GM23338 (cell line): ENCODE measurements at places on chromosomes 3 and 15. TPM values are rescaled to one million over a fixed set of nuclear protein-coding genes. Genes with fewer than 3 reads are reported as not detected.

Gene NANOGP8
- 49.6 and 53.4 TPM in 2 replicates for total RNA-seq

DNA sequence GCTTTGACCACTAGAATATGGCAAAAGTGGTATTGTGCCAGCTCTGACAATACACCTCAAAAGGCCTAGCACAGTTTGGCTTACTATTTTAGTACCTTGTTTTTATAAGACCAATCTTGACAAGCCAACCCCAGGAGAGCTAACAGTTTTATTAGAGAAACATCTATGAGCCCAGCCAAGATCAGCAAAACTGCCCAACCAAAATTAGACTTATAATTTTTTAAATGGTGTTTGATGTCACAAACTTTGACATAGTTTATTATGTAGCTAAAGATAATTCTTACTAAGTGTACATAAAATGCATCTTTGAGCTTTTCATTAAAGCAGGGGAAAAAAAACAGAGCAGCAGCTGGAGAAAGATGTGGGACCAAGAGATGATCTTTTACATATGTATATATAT is 537.5 kb downstream of the ZPLD1 start:
- DNase-seq: no peak

Gene AMOTL2
- total RNA-seq: 96.2 and 102 TPM in 2 replicates

GRCh38 chr15:66284271-66284670 is 9.1 kb upstream of the DIS3L start:
- DNase-seq: no peak

GRCh38 chr15:85280203-85280602 is 100.2 kb upstream of the AKAP13 start:
- DNase-seq: no peak

GRCh38 chr15:51814606-51815005 is 14.8 kb upstream of the TMOD3 start:
- DNase-seq: no peak

GRCh38 chr3:38696034-38696433 is 46.5 kb upstream of the SCN5A start:
- DNase-seq: no peak

Gene COL8A1
- 0.97 and 1.7 TPM in 2 replicates for total RNA-seq

- no peak for DNase-seq
Measured at GRCh38 chr3:42183991-42184632, 81.9 kb downstream of the CCK start.

- DNase-seq: no peak
Measured at GRCh38 chr3:171358881-171359198, 101.4 kb downstream of the TNIK start.

DNA sequence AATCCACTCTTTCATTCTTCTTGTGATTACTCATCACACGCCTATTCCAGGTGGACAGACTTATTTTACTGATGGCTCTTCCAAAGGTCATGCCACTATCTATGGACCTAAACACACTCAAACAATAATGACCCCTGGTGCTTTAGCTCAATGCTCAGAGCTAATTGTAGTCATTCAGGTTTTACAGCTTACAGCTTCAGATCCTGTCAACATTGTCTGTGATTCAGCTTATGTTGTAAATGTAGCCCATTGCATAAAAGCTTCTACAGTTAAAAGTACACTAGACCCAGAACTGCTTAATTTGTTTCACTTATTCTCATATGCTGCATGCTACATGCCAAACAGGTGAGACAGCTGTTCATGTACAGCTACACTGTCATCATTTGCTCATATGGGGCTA is 49.2 kb downstream of the LSM3 start:
- DNase-seq: no peak

- peak; percentile 95 for DNase-seq
Measured at GRCh38 chr15:68256675-68257450, 20.7 kb upstream of the FEM1B start.

Gene GHSR
- not detected in 2 replicates for total RNA-seq

DNA sequence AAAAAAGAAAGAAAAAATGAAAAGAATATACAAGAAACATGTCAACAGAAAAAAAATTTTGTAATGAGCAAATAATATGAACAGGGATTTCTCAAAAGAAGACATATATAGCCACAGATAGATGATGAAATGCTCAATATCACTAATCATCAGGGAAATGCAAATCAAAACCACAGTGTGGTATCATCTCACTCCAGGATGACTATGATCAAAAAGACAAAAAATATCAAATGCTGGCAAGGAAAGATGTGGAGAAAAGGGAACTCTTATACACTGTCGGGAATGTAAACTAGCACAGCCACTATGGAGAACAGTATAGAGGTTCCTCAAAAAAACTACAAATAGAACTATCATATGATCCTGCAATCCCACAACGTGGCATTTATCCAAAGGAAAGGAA is 94.1 kb downstream of the C3orf70 start:
- DNase-seq: no peak

Gene ZNF620
- 13.6 and 18.0 TPM in 2 replicates for total RNA-seq

Gene PGBD4
- 0.39 and 0.66 TPM in 2 replicates for total RNA-seq

GRCh38 chr3:172068977-172069376 is 29.6 kb downstream of the FNDC3B start:
- DNase-seq: no peak

Gene FAM131A
- 14.8 and 31.8 TPM in 2 replicates for total RNA-seq

GRCh38 chr3:11739706-11740105 is 96.0 kb upstream of the VGLL4 start:
- no peak for DNase-seq

DNA sequence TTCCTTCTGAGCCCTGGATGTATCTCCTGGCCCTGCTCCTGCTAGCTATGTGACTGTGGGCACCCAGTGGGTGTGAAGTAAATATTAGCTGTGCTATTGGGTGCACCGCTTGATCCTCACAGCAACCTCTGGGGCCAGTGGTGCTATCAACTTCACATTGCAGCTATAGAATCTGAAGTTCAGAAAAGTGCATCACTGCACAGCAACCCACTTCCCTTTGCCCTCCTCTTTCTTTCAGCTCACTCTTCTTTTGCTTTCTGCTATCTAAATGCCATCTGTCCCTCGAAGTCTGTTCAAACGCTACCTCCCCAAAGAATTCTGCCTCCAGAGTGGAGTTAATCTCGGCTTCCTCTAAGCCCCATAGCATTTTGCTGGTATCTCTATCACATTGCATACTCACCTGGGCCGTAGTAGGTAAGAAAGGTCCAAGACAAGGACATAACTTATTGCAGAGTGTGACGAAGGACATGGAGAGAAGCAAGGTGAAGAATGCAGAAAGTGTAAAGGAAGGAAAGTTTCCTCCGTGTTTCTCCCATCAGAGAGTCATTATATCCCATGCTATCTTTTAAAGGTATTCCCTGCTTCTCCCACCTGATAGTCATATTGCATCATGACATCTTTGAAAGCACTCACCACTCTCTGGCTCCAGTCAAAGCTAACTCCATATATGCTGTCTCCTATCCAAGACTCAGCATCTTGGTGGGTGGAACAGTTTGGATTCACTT is 57.1 kb upstream of the BCL6 start:
- DNase-seq: no peak

Gene LRRN1
- 157 and 172 TPM in 2 replicates for total RNA-seq

- DNase-seq: no peak
Measured at GRCh38 chr3:194976049-194976451, 290.4 kb downstream of the FAM43A start.

GRCh38 chr15:100653608-100654007 is 51.2 kb downstream of the ASB7 start:
- DNase-seq: no peak

GRCh38 chr3:138049157-138049919 is 39.4 kb downstream of the CLDN18 start:
- DNase-seq: peak; percentile 34
